ENCODE measurements at places on chromosomes 1 and 21.

DNA sequence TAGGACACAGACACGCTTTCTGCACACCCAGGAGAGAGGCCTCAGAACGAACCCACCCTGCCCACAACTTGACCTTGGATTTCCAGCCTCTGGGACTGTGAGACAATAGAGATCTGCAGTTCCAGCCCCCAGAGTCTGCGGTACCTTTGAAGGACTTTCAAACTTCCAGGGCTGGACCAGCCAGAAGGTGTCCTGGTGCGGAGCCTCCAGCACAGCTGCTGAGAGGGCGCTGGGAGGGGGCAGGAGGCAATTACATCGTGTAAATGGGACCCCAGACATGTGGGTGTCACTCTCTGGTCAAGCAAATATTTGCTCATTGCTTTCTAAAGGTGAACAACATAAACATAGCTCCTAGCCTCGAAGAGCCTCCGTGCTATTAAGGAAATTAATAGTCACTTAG is 58.7 kb upstream of the ACTRT2 start:
- no peak for DNase-seq

- no peak for DNase-seq
Measured at GRCh38 chr1:183723571-183723970, 70.5 kb upstream of the APOBEC4 start.

DNA sequence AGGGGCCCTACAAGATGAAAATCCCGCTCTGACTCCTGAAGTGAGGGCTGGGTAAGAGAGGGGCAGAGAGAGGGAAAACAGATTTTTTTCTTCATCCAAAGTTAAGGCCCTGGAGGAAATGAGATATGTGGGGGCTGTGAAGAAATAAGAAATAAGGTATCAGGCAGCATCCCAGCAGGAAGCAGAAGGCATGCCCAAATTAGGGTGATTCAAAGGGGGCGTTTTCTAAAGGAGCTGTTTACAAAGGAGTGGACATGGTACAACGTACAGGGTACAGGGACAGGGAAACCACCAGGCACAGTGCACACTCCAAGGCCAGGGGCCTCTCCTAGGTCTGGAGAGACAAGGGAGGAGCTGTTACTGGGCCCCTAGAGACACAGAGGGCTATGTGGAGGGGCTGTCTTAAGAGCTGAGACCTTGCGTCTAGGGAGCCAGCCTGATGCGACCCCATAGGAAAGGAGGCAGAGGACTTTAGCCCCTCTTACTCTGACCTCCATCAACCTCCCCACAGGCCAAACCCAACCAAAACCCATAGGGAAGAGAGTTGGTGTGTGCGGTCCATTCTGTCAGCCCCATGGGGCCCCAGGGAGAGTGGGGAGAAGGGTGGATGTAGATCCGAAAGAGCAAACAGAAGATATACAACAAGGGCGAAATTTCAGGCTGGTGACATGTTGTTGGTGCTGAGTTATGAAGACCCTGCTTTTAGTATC is 38.6 kb downstream of the STYXL2 start:
- DNase-seq: no peak

- no peak for DNase-seq
Measured at GRCh38 chr1:36913016-36913415, 121.3 kb downstream of the GRIK3 start.

All from inflammatory macrophage treated with lipopolysaccharide for 1 hour (primary cell).